ENCODE measurements at places on chromosomes 2 and 18. TPM values are rescaled to one million over a fixed set of nuclear protein-coding genes. Genes with fewer than 3 reads are reported as not detected.
A peak's percentile ranks its signal among the peaks of the same experiment; 100 is the strongest.

DPP4 gene
- total RNA-seq = 0.17 TPM

- no peak for DNase-seq
Measured at GRCh38 chr2:151849413-151850010, 21.3 kb upstream of the ARL5A start.

DNA sequence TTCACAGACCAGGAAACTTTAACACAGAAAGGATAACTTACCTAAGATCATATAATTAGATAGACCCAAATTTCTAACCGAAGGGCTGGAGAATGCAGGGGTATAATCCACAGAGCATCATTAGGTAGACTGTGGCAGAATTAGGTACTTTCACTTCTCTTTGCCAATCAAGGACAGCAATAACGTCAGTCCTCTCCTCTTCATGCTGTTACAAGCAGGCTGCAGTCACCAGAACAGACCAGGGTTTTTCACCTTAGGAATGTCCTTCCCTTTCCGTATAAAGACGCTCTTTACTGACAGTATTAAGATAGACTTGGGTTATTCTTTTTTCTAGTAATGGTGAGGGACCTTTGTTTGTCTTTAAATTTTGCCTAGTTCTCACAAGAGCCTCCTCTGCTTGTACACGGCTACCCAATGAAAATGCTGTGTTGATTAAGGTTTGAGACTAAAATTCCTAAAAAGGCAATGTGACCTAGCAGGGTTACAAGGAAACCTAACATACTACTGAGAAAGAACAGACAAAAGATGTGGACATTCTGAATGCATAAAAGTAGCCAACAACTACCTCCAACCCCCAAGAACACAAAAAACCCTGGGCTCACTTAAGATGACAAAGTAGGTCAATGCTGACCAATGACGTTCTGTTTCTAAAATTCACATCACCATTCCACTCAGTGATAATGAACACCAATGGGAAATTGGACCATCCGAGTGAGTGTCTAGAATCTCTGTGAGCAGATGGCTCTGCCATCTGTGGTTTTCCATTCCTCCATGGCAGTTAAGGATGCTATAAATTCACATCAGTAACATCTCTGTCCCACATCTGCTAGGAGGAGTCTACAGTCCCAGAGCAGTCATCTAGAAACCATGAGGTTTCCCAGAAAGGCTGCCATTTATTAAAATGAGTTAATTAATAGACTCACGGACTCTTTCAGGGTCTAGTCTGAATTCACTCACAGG lies 2.1 kb downstream of the PDIA6 start:
- DNase-seq = no peak

MC4R gene
- total RNA-seq = not detected

DNA sequence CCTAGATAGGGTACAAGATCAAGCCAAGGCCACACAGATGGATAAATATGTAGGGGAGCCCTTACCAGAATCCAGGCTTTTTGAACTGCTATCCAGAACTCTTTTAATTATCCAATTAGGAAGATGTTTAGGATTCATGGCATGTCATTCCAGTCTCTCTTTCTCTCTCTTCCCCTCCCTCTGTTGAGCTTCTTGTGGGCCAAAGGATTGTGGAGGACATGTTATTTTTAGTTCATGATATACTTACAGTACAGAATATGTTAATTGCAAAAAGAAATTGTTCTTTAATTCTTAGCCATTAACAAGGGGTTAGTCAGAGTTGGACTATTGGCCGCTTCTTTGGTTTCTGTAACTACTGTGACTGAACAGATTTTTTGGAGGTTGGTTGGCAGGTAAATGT lies 113.0 kb downstream of the SETBP1 start:
- no peak for DNase-seq

DNA sequence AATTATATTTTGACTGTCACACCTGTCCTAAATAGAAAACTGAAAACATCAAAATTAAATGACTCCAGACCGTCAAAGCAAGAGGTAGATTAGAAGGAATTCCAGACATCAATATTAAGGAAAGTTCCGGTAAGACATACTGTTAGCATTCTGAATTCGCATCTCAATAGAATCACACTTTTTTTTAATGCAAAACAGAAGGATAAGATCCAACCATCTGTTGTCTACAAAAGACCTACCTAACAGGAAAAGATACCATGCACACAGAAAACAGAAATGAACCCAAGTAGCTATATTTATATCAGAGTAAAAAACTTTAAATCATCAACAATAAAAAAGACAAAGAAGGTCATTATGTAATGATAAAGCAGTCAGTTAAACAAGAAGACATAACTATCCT lies 145.0 kb downstream of the TMX3 start:
- no peak for DNase-seq

- DNase-seq = no peak
Measured at GRCh38 chr2:148998165-148998830, 40.2 kb upstream of the LYPD6B start.

DNA sequence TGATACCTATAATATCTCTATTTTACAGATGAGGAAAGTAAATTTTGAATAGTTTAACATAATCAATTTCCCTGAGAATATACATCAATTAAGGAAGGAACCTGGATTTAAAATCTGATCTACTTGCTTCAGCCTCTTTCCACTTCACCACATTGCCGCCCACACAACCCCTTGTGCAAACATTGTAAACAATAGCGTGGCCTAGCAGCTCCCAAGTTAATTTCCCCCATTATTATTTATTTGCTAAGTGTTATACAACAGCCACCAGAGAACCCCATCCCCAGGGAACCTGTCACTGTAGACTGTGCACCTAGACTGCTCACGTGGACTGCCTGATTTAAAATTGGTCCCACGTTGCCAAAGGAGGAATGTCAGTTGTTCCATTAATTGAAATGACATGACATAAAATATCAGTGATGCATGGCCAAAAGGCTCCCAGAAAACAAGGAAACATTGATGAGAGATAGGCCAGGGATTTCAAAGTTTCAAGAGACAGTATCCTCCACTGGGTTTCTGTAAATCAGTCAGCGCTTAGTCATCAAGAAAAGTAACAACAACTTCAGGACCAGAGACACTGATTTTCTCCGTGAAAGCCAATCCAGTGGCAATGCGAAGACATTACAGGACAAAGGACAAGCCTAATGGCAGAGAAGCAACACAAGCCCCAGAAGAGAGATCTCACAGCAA lies 41.3 kb downstream of the SCG2 start:
- DNase-seq = peak; percentile 40

CABYR gene
- total RNA-seq = 1.4 TPM

DNA sequence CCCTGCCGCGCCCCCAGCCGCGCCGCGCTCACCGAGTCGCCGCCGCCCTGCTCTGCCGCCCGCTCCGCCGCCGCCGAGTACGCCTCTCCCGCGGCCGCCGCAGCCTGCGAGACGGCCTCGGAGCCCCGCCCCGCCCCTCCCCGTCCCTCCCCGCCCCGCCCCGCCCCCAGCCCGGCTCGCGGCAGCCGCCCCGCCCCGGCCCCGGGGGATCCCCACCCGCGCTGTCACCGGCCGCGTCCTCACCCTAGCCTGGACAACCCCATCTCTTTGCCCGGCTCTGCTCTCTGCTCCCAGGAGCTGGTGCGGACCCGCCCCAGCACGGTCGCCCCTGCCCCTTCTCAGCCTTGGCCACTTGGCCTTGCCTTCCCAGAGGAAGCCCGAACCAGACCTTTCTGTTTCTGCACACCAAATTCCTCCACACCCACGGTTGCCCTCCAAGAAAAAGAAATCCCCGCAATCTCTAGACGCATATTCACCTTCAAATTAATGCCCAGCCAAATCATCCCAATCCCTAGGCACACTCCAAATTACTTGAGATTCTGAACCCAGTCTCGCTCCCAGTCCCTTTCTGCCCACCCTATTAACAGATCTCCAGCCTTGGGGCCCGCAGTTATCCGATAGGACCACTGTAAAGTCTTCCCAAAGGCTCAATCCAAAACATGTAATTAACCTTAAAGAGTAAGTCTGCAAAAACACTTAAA lies at the start of gene CYRIA:
Gene CYRIA, minus strand, starts transcription at position 87 of the 701 bp plus-strand sequence. CDS start 77,715 bp downstream, outside the sequence.
- DNase-seq = peak; percentile 57

DNA sequence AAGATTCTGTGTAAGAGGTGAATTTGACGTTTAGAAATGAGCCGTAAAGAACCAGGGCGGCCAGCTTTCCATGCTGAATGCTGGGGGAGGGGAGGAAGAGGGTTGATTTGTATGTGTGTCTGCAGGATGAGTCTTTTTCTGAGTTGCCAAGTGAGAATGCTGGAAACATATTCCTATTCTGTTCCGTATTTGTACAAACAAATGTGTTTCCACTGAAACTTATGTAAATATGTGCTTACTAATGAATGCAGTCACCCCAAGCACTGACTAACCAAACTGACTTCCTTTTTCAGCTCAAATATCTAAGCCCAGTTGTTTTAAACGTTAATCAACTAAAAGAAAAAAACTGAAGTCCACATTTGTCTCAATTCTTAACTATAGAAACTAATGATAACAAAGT lies 74.9 kb upstream of the APCDD1 start:
- DNase-seq = no peak

- no peak for DNase-seq
Measured at GRCh38 chr18:55830544-55830943, 242.6 kb upstream of the TCF4 start.

Data from Daoy (cell line).